Activated T-cell treated with anti-CD3 and anti-CD28 coated beads, Interleukin-2, amount 50 U/mL, for 48 hours (primary cell): ENCODE measurements at places on chromosomes 2 and 18.

DNA sequence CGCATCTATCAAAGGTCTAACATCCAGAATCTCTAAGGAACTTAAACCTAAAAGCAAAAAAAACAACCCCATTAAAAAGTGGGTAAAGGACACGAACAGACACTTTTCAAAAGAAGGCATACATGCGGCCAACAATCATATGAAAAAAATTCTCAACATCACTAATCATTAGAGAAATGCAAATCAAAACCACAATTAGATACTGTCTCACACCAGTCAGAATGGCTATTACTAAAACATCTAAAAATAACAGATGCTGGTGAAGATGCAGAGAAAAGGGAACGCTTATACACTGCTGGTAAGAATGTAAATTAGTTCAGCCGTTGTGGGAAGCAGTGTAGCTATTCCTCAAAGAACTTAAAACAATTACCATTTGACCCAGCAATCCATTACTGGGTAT is 38.0 kb downstream of the PPP3R1 start:
- DNase-seq: no peak

GRCh38 chr2:24618144-24618543 is 127.1 kb downstream of the NCOA1 start:
- DNase-seq: no peak

DNA sequence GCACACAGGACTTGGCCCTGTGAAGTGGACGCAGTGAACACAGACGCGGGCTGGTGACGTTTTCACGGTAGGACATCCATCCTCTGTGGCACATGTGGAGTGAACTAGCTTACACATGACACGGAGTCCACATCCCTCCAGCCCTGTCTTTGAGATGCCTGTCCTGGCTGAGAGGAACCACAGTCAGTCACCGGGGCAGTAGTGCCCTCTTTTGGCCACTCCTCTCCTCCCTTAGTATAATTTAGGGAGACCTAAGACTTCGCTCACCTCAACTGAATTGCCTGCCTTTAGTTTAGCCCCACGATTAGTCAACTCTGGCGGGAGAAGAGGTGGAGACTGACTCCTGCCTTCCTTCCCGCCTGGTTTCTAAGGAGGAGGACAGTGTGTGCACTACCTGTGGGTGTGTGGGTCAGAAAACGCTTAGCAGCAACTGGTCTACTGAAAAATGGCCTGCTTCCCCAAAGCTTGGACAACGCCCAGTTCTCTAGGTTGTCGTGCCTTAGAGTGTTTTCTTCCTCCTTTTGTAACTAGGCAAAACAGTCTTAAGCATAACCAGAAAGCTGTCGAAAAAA is 70.6 kb downstream of the MBP start:
- peak; percentile 52 for DNase-seq

- DNase-seq: no peak
Observed at GRCh38 chr2:179692610-179693009, 168.8 kb downstream of the ZNF385B start.

DNA sequence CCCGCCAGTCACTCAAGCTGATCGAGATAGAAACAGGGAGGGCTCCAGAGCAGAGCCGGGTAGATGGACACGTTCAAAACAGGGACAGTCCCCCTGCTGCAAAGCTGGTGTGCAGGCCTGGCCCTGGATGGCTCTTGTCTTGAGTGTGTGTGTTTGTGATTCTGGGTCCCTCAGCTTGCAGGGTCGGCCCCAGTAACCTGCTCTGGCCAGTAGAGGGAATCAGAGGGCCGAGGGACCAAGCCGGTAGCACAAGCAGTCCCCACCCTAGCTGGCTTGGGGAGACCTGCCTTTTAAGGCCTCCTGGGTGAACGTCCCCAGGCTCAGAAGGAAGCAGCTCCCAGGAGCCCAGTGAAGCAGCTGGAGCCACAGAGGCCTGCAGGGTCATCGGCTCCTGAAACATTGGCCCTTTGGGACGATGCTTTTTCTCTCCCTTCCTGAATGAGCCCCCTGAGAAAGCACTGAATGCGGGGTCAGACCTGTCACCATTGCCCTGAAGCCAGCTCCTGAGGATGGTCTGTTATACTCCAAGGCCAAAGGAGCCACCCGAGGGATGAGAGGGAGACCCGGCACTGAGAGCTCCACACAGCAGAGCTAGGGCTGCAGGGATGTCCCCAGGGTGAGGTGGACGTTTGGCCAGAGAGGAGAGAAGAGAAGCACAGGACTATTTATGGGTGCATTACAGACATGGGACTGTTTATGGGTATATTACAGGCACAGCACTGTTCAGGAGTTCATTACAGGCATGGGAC is 15.4 kb upstream of the MLPH start:
- peak; percentile 63 for DNase-seq

- no peak for DNase-seq
Observed at GRCh38 chr2:177553176-177553884, 160.8 kb downstream of the AGPS start.

- DNase-seq: no peak
Observed at GRCh38 chr2:121099329-121100290, 185.4 kb downstream of the TFCP2L1 start.

- DNase-seq: no peak
Observed at GRCh38 chr2:218270721-218271486, 585 bp downstream of the PNKD start.

GRCh38 chr2:231296401-231296974 is 98.1 kb downstream of the ARMC9 start:
- no peak for DNase-seq

- DNase-seq: no peak
Observed at GRCh38 chr2:88540346-88540745, 86.9 kb downstream of the EIF2AK3 start.

DNA sequence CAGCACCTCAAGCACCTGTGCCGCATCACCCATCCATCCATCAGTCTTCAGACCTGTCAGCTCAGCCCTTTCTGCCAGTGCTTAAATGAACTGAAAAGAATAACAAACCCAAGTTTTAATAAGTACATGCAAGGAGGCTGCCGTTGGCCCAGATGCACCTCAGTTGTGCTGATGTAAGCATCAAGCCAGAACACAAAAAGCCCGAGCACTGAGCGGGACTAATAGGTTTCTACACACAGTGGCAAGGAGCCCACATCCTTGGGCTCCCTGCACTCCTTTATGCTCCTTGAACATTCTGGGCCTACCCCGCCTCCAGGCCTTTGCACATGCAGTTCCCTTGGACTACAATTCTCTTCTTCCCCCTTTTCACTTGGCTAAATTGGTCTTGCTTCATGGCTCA is 165.6 kb downstream of the ALK start:
- no peak for DNase-seq

DNA sequence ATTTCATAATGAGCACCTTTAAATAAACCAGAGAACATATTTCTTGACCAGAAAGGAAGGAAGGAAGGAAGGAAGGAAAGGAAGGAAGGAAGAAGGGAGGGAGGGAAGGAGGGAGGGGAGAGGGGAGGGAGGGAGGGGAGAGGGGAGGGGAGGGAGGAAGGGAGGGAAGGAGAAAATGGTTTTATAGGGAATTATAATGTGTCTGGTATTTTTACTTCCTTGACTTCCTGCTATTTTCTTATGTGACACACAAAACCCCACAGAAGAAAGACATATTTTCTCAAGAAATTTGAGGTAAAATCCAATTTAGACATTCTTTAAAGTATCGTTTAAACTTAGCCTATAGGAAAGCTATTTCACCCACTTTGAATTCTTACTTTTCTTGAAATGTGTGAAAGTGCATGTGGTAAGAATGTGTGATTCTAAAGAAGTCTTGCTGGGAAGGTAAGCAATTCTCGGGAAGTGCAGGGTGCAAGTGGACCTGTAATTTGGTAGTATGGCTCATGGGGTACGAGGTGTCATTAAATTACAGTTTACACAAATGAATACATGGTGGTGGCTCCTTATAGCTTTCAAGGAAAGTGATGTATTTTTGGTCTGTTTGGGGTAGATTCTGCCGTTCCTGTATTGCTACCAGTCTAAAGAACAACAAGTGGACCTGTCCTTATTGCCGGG is 18.0 kb downstream of the RNF125 start:
- no peak for DNase-seq

- DNase-seq: no peak
Observed at GRCh38 chr2:32189011-32189410, 23.3 kb downstream of the SLC30A6 start.

GRCh38 chr2:110097506-110098220 is 18.0 kb downstream of the MALL start:
- no peak for DNase-seq

- no peak for DNase-seq
Observed at GRCh38 chr18:74977041-74977440, 231.9 kb downstream of the PTGR3 start.

DNA sequence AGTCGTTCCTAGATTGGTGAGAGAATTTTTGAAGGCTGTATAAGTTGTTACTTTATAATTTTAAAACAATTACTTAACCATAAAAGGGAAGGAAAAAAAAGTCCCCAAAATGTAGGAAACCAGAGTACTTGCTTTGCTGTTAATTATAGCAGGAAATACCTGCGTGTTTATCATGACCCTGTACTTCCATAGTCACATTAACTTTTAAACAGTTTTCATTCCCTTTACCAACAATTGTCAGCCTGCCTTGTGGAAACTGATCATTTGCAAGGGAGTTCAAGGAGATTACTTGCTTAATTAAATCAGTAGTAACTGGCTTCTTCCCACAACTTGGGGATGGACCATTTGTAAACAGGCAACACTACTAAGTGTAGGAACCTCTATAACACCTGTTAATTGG is 6.4 kb upstream of the ITPRID2 start:
- DNase-seq: no peak

DNA sequence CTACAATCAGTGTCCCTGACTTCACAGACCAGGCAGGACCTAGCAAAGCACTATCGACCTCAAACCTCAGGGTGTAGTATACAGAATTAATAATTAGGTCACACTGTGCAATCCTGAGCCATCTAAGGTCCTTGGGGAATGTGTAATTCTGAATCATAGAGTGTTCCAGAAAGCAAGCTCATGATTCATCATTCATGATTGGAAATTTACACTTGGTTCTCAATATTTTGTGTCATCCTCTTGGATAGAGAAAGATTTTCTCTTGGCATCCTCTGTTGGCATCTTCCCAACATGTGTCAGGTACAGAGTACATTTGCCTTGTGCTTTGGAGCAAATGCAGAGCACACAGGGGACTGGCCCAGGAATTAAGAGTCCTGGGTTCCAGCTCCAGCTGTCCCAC is 245.0 kb upstream of the NT5C1B start:
- DNase-seq: no peak

DNA sequence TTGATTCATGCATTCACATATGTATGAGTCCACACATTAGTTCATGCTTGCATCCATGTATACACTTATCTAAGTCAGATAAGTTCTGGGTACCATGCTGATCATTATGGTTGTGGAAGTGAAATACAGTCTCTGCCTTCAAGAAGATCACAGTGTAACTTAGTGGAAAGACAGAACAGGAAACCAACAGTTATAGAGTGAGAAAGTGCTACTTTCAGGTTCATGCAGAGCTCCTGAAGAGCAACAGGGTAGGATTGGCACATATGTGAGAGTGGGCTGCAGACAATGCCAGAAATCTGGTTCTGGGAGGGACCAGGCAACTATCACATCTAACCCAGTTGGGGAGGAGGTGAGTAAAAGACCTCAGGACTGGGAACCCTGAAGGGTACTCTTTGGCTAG is 35.4 kb upstream of the PGAP1 start:
- DNase-seq: peak; percentile 30

- DNase-seq: no peak
Observed at GRCh38 chr2:8754106-8754776, 72.4 kb downstream of the ID2 start.

GRCh38 chr18:33803636-33804035 is 225.6 kb downstream of the ASXL3 start:
- no peak for DNase-seq

GRCh38 chr2:134244086-134244485 is 9.8 kb upstream of the MGAT5 start:
- DNase-seq: no peak

DNA sequence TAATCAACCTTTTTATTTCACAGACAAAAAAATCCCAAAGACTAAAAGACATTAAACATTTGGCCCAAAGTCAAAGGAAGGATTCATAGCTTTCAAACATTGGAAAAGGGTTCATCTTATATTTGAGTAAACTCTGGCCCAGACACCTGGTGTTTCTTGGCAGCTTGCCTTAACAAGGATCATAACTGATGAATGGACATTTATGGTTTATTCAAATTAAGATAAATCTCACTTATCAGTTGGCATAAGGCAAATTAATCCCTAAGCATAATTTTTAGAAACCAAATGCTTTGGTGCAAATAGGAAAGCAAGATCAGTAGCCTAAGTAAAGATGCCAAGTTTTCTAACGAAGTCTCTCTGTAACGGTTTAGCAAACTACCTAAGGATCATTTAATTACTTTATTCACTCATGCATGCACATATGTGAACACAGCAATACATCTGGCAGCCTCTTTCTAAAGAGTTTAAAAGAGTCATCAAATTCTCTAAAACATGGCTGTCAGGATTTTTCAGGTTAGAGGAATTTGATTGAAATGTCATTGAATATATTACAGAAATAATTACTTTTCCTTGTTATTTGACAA is 323.4 kb upstream of the RBMS1 start:
- DNase-seq: no peak

DNA sequence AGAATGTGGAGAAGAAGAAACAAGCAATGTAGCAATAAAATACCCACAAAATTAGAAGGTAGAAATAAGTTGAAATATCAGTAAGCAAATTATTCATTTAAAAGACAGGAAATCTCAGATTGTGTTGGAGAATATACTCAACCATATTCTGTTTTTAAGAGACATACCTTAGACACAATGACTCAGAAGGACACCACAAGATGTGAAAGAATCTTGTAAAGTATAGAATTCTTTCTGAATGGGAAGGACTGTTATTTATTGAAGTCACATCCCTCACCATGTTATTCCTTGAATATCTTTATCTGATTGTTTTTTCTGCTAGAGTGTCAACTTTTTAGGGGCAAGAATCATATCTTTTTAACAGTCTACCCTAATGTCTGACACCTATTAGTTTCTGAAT is 50.4 kb downstream of the CTAGE1 start:
- DNase-seq: no peak

DNA sequence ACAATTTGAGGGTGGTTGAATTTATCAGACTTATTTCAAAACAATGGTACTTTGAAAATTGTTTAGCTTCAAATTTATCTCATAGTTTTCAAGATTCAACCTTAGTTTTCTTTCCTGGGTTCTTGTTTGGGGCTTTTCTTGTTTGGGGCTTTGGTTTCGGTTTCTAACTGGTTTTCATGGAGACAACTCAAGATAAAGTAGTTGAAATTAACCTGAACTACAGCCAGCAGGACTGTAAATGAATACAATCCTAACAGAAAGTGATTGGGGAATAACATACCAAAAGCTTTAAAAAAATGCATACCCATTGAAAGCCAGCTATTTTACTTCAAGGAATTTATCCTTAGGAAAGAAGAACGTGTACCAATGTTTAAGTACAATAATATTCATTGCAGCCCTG is 133.5 kb upstream of the SLC14A2 start:
- DNase-seq: no peak

- peak; percentile 4 for DNase-seq
Observed at GRCh38 chr18:76460482-76460881, 34.6 kb downstream of the ZNF516 start.

DNA sequence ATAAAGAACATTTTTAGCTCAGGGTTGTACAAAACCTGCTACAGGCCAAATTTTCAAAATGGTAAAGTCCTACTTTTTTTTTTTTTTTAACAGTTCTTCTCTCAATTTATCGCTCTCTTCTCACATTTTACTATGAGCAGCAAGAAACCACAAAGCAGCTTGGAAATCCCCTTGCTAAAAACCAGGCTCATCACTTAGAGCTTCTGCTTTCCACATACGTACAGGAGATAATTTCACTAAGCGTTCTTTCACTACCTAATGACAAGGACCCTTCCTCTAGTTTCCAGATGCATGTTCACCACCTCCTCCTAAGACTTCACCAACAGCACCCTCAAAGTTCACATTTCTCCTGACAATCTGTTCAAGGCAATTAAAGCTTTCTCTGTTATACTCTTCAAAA is 294.9 kb upstream of the CYRIA start:
- no peak for DNase-seq
